ENCODE measurements at places on chromosomes 1 and 21.
A peak's percentile ranks its signal among the peaks of the same experiment; 100 is the strongest.

- no peak for DNase-seq
Observed at GRCh38 chr1:183030053-183030452, 6.8 kb downstream of the LAMC1 start.

DNA sequence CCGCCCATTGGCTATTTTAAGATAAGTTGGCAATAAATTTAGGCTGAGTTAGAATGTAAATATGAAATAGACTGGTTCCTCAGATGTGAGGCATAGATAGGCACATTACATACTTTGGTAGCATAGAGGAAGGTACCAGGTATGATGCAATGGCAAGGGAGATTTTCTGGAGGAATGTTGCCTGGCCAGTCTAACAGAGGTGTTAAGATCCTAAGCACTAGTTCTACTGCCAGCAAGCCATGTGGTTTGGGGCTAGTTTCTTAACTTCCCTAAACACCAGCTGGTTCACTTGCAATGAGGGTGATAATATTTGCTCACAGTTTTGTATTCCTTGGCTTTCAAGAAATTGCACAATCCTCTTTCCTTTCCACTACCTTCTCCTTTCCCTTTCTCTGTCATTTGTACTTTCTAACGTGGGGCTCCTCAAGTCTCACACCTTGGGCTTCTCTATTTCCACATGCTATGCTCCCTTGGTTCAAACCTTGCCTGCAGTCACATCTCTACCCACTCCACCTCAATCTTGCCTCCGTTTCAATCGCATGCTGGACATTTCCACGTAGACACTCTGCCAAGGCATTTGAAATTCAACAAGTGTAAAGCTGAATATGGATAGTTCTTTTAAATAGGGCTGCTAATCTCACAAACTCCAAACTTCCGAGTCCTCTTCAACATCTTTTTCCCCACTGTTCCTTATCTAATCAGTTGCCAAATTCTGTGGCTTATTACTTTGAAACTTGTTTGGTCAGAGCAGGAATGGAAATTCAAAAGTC lies 4.7 kb upstream of the CD55 start:
- no peak for DNase-seq

DNA sequence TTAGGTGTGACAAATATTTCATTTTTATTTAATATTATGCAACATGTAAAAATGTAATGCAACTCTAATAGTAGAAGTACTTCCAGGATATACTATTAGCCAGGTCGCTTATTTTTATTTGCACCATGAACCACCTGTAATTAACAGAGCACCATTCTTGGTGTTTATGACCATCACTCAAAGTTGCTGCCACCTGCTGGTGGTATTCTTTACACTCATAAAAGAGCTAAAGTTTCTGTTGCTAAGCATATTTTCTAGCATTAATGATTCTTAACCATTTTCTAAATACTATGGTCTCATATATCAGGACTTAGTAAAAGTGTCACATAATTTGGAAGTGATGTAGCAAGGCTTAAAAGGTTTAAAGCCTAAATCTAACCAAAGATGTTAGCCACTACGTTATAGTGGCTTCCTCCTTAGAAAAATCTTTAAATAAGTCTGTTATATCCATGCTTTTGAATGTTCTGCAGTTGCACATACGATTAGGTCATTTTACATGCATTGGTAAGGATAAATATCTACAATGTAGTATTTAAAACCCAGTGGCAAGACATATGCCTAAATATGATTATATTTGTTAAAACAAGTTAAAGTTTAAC lies 244.5 kb downstream of the NEGR1 start:
- DNase-seq = no peak

DNA sequence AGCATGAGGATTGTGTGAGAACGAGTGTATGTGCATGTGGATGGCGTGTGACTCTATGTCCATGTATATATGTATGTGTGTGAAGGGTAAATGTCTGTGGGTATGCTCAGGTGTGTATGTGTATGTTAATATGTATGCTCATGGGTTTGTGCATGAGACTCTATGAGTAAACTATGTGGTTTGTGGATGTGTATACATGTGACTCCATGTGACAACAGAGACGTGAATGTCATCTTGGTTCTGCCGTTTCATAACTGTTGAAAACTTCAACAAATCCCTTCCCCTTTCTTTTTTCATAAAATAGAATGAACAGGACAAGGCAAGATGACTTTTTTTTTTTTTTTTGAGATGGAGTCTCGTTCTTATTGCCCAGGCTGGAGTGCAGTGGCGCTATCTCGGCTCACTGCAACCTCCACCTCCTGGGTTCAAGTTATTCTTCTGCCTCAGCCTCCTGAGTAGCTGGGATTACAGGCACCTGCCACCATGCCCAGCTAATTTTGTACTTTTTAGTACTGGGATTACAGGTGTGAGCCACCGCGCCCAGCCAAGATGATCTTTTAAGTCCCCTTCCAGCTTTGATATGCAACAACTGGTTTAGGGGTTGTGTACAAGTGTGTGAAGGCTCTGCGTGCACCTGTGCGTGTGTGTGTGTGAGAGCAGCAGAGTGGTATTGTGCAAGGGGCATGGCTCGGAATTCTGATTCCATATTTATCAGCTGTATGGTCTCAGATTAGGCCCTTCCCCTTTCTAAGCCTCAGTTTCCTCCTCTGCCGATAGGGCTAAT lies 106.3 kb downstream of the EBNA1BP2 start:
- no peak for DNase-seq

- DNase-seq = no peak
Observed at GRCh38 chr1:6891781-6892579, 106.7 kb downstream of the CAMTA1 start.

- no peak for DNase-seq
Observed at GRCh38 chr1:8598783-8599182, 218.7 kb downstream of the RERE start.

- DNase-seq = no peak
Observed at GRCh38 chr1:45785583-45785982, 17.8 kb upstream of the MAST2 start.

GRCh38 chr1:99251308-99251707 lies 13.0 kb upstream of the PLPPR4 start:
- DNase-seq = no peak

DNA sequence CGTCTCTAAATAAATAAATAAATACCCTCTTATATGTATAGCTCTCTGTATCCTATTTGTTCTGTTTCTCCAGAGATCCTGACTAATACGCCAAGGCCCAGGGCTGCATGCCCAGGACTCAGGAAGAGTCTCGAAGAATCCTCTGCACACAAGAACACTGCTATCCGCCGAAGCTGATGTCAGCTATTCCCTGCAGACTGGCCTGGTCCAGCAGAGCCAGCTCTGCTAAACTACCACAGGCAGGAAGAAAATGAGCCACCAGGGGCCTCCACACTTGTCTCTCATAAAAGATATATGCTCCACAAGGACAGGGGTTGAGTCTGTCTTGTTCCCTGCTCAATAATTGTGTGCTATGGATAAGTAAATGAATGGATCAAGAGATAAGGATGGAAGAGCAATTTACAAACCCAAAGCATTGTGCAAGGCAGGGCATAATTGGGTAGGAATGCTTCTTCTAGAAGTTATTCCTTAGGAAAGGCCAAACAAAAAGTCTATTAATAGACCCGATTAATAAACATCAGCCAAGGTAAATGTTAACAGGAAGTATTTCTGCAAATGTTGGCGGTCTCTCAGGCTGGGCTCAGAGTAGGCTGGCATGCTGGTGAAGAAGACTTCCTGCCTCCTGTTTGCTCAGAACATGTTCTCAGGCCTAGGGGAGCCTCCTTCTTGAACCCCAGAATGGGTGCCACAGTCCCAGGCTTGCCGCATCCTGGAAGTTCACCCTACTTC lies 26.3 kb upstream of the MAN1C1 start:
- no peak for DNase-seq

- DNase-seq = no peak
Observed at GRCh38 chr1:231160895-231161666, 777 bp upstream of the TRIM67 start.

DNA sequence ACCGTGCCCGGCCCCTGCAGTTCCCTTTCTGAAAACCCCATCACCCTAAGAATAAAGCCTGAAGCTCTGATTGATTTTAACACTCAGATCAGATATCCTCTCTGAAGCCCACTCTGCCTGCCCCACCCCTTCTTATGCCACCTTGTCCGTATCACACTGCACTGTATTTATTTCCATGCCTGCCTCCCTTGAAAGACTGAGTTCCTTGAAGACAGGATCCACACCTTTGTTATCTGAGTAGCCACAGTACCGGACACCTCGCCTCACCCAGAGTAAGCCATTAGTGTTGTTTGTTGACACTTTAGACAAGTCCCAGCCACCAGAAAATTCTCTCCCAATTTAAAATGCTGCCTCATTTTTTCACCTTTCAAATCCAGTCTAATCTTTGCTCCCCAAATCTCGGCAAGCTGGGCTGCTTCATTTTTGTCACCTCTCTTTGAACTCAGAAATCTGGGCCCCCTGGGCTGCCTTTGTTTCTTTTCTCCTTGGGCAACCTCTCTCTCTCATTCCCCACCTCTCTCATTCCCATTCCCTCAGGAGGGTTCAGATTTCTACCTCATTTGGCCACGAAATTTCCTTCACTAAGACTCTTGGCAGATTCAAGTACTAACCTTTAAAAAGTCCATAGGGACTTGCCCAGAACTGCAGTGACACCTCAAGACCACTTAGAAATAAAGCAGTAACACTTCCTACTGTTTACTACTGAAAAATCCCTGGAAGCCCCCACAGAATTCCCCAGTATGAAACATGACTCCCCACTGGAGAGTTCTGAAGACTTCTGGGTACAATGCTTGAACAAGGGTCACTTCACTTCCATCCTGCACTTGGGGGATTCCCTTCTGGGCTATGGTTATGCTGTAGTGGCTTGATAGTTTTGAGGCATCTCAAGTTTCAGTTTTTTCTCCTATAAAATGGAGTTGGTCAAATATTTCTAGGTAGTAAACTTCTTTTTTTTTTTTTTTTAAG lies 8.7 kb upstream of the PPP1R15B start:
- DNase-seq = peak; percentile 91

DNA sequence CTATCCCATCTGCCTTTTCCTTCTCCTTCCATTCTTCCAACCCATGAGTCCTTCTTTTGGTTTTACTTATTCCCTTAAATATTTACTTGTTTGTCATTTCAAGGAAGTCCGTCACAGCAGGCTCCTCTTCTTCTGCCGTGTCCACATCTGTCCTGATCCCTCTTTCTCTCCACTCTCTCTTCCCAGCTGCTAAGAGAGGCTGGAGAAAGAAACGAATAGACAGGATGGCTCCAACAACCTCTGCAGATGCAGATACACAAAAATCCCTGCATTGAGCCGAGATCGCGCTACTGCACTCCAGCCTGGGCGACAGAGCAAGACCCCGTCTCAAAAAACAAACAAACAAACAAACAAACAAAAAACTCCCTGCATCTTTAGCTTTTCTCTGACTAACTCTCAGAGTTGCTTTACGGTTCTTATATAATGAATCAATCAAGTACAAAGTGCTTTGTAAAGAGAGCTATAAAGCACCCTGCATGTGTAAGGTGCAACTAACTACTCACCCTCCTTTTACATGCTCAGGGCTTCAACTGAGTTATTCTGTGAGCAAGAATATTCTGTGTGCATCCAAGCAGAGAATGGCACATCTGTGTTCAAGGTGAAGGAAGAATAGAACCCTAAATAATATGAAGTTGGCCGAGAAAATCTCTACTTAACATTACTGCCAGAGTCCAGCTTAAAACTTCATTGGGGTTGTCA lies 3.8 kb upstream of the SAMD13 start:
- DNase-seq = no peak

GRCh38 chr1:201365251-201365650 lies 12.2 kb downstream of the TNNT2 start:
- DNase-seq = no peak

- peak; percentile 88 for DNase-seq
Observed at GRCh38 chr1:26364956-26365355, 7.6 kb downstream of the ZNF683 start.

GRCh38 chr1:185987611-185988321 lies 253.6 kb downstream of the HMCN1 start:
- DNase-seq = no peak

- no peak for DNase-seq
Observed at GRCh38 chr1:169595764-169596711, 9.8 kb upstream of the F5 start.

GRCh38 chr21:25029580-25029979 lies 577.7 kb downstream of the MRPL39 start:
- no peak for DNase-seq

GRCh38 chr1:107668762-107669161 lies 296.2 kb downstream of the VAV3 start:
- peak; percentile 61 for DNase-seq

GRCh38 chr1:98325646-98326440 lies 335.7 kb upstream of the SNX7 start:
- no peak for DNase-seq

- no peak for DNase-seq
Observed at GRCh38 chr1:113219377-113219776, 146.4 kb downstream of the LRIG2 start.

DNA sequence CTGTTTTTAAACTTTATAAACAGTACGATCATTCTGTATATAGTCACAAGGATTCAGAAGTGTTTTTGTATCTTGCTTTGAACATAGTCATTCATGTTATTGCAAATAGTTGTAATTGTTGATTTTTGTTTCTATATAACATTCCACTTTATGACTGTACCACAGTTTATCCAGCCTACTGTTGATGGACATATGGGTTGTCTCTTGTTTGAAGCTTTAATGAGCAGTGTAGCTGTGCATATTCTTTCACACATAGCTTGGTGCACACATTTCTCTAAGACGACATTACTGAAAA lies 6.1 kb downstream of the CD101 start:
- no peak for DNase-seq

- DNase-seq = no peak
Observed at GRCh38 chr1:31434101-31434871, 21.3 kb downstream of the SERINC2 start.

DNA sequence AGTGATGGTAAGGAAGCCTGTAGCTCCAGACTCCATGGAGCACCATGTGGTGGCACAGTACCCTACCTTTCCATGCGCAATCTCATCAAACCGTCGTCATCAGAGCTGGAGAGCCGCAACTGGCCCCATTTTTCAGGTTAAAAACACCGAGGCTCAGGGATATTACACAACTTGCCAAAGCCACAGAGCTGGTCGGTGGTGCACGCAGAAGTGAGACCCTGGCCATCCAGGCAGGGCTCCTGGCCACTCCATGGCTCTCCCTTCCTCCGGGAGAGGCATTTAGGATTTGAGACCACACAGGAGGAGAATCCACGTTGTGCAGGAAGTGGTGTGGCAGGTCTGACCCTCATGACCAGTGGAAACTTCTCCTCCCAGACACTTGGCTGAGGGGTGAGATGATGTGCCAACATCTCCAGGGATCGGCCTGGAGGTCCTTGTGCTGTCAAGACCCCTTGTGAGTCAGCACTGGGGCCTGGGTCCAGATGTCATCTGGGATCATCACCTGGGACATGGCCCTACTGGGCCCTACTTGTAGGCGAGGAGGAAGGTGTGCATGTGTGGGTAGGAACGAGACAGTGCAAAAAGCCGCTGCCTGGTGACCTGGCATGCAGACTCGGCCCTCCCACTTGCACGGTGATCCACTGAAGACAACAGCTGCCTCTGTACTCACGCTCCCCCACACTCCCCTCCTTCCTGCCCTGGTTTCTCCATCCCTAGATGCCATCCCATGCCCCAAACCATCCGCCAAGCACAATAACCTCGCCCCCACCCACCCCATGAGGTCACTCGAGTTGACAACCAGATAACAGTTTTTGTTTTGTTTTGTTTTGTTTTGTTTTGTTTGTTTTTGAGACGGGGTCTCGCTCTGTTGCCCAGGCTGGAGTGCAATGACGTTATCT lies 10.4 kb downstream of the TFF3 start:
- DNase-seq = no peak
